Lung (tissue), 17 donors: ENCODE measurements at places on chromosomes 4 and X. TPM values are rescaled to one million over a fixed set of nuclear protein-coding genes. Genes with fewer than 3 reads are reported as not detected.

DNA sequence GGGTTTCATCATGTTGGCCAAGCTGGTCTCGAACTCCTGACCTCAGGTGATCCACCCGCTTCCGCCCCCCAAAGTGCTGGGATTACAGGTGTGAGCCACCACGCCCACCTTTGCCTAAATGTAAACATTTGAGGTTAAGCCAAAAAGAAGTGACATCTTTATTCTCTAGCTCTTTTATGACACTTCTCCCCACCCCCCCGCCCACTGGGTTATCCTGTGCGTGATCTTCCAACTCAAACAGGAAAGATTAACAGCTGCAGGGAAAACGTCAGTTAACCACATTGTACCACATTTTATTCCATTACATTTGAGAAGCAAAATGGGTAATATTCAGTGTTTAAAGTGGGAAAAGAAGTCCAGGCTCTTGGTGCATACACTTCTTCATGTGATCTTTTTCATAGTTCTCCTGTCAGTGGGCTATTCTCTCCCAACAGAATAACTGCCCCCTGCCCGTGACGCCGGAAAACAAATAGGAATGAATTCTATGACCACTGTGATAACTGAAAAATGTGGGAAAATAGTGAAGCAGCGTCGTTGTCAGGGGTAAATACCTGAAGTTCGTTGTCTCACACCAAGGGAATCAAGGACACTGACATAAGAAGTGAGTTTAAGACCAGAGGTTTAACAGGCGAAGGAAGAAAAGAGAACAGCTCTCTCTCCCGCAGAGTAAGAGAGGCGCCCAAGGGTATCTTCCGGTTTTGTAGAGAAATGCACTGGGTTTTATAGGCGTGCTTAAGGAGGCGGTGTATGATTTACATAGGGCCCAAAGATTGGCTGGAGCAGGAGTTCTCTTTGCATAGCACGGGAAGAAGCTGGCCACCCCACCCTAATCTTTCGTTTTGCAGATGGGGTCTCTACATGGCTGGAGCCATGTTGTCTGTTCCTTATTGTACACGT, 9.7 kb upstream of the SRD5A3 start:
- no peaks in the 10 kb centered on the region for H3K27me3 ChIP-seq
- H3K27ac ChIP-seq, result no peak overlapping the region
- H3K36me3 ChIP-seq, result no peaks in the 10 kb centered on the region
- H3K4me3 ChIP-seq, result no peak overlapping the region
- DNase-seq, result no peak

DNA sequence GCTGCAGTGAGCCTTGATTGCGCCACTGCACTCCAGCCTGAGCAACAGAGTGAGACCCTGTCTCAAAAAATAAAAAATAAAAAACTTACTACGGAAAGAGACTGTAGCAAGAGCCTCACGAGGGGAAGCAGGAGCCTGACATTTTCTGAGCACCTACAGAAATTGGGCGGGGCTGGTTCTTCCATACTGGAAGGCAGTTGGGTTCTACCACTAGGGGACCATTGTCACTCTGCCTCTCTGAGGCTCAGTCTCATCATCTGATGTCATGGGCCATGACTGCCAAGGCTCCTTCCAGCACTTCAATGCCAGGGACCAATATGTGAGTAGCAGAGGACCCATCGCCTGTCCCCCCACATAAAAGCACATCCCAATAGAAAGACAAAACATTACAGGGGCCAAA, 8.2 kb downstream of the SH3KBP1 start:
- H3K4me3 ChIP-seq, result no peak overlapping the region
- no peaks in the 10 kb centered on the region for H3K27me3 ChIP-seq

The DCAF8L2 gene
- not detected for polyA plus RNA-seq

DNA sequence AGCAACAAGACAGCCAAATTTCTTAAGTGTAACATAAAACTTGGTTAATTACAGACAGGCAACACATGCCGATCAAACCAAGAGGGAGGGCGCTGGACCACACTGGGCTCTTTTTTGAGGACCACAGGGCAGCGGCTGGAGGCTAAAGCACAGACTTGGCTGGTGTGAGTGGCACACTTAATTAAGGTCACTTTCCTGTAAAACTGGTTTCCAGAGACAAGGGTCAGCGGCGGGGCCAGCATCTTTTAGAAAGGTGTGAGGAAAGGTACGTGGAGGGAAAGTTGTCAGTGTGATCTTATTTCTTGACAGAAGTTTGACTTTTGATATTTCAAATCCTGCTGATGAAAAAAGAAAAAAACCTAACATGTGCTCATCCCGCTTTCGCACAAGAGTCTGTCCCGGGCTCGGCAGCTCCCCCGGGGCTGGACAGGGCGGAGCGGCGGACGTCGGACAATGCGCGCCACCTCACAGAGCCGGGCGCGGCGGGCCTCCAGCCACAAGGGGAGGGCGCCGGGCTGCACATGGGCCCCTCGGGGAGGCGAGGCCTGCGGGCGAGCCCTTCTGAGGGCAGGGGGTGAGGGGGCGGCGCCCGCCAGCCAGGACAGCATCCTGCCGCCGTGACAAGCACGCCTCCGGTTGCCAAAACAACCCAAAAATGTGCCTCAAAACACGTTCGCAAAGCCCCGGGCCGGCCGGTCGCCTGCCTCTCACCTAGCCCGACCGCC, 660 bp upstream of the HSPA4L start:
- no peaks in the 10 kb centered on the region for H3K27me3 ChIP-seq
- no peaks in the 10 kb centered on the region for H3K36me3 ChIP-seq
- no peaks in the 10 kb centered on the region for H3K4me1 ChIP-seq
- peak overlapping the region; percentile 57 for H3K4me3 ChIP-seq

DNA sequence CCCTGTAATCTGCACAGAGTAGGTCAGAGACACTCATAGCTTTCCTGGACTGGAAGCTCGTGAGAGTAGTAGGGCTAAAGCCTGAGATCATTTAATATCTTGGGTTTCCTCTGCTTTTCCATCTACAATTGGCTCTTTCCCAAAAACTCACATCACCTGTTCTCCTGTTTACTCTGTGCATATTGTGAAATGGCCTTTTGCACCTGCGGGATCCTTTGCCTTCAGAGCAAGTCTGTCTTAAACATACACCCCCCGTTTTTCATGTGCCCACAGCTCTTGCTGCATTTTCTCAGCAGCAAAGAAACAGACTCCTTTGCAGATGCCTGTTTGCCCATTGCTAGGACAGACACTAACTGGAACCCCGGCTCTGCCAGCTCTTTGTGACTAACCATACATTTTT, 608.3 kb upstream of the PCDH10 start:
- no peaks in the 10 kb centered on the region for H3K27me3 ChIP-seq
- DNase-seq, result peak; percentile 9
- H3K36me3 ChIP-seq, result no peaks in the 10 kb centered on the region
- H3K4me3 ChIP-seq, result no peak overlapping the region
- no peaks in the 10 kb centered on the region for H3K4me1 ChIP-seq
- no peak overlapping the region for H3K27ac ChIP-seq

DNA sequence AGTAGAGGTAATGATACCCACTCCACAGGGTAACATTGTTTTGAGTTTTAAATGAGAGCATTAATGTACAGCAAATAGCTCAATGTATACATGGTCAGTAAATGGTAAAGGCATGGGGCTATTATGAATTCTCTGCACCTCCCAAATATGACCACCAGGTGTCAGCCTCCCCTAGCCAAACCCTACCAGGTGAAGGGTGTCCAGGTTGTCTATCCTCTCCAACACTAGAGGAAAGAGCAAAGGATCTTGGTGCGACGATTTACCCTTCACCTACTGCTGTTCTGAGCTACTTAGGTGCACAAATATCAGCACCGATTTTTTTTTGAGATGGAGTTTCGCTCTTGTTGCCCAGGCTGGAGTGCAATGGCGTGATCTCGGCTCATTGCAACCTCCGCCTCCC, 26.5 kb upstream of the XIAP start:
- H3K4me3 ChIP-seq, result no peak overlapping the region
- H3K27ac ChIP-seq, result no peak overlapping the region
- peak; percentile 57 for DNase-seq
- no peaks in the 10 kb centered on the region for H3K36me3 ChIP-seq
- H3K4me1 ChIP-seq, result no peaks in the 10 kb centered on the region

- H3K4me3 ChIP-seq, result no peak overlapping the region
- H3K4me1 ChIP-seq, result peaks cover 36% of the 10 kb centered on the region
- peak overlapping the region; percentile 54 for H3K27ac ChIP-seq
These were observed 56.0 kb downstream of the TMEM131L start for GRCh38 chr4:153521999-153522801.

DNA sequence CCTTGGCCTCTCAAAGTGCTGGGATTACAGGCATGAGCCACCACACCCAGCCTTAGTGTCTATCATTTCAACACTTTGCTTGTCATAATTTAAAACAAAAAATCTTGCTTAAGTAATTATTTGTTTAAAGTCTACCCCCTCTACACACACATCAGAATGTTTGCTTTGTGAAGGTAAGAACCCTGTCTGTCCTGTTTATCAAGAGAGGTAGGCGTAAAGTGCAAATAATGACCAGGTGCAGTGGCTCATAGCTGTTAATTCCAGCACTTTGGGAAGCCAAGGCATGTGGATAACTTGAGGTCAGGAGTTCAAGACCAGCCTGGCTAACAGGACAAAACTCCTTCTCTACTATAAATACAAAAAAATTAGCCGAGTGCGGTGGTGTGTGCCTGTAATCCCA, 326.7 kb upstream of the CLNK start:
- no peak overlapping the region for H3K27ac ChIP-seq
- H3K4me1 ChIP-seq, result no peaks in the 10 kb centered on the region
- H3K36me3 ChIP-seq, result no peaks in the 10 kb centered on the region
- H3K27me3 ChIP-seq, result no peaks in the 10 kb centered on the region
- H3K4me3 ChIP-seq, result no peak overlapping the region

- H3K4me3 ChIP-seq, result no peak overlapping the region
- H3K27ac ChIP-seq, result no peak overlapping the region
- no peaks in the 10 kb centered on the region for H3K4me1 ChIP-seq
- no peak for DNase-seq
- H3K36me3 ChIP-seq, result peaks cover 4% of the 10 kb centered on the region
- H3K27me3 ChIP-seq, result no peaks in the 10 kb centered on the region
These were observed 33.7 kb downstream of the DHX15 start for GRCh38 chr4:24550441-24551175.

- H3K27me3 ChIP-seq, result peaks cover 5% of the 10 kb centered on the region
- H3K36me3 ChIP-seq, result no peaks in the 10 kb centered on the region
- no peak for DNase-seq
- H3K4me3 ChIP-seq, result no peak overlapping the region
- H3K27ac ChIP-seq, result no peak overlapping the region
- H3K4me1 ChIP-seq, result no peaks in the 10 kb centered on the region
These were observed 124.9 kb upstream of the ZCCHC13 start for GRCh38 chrX:74179071-74179470.

GRCh38 chr4:135718019-135718418, 1516.4 kb upstream of the PABPC4L start:
- no peaks in the 10 kb centered on the region for H3K36me3 ChIP-seq
- H3K4me1 ChIP-seq, result no peaks in the 10 kb centered on the region
- H3K4me3 ChIP-seq, result no peak overlapping the region
- no peak for DNase-seq
- H3K27ac ChIP-seq, result no peak overlapping the region

DNA sequence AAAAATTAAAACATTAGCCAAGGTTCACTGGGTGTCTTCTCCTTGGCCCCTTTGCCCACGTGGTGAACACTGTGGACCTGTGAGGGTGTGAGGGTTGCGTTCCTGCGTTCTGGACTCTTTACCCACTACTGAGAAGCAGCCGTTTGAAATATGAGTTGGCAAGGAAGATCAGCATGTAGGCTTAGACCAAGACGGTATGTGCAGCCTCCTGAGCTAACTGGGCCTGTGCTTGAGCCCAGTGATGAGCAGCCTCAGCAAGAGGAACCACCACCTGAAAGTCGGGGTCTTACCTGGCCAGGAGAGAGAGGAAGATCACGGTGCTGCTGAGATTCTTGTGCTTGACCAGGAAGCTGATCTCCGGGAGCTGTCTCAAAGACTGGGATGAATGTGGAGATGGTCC, 19.5 kb downstream of the RGS12 start:
- DNase-seq, result peak; percentile 2
- no peaks in the 10 kb centered on the region for H3K27me3 ChIP-seq
- no peak overlapping the region for H3K27ac ChIP-seq
- H3K4me3 ChIP-seq, result no peak overlapping the region
- peaks cover 4% of the 10 kb centered on the region for H3K36me3 ChIP-seq
- H3K4me1 ChIP-seq, result peaks cover 9% of the 10 kb centered on the region

The TXK gene
- polyA plus RNA-seq, result 0.91 TPM

The KIAA0232 gene
- 10.4 TPM for polyA plus RNA-seq

GRCh38 chr4:163613383-163613782, 118.9 kb downstream of the TMA16 start:
- H3K4me3 ChIP-seq, result no peak overlapping the region
- no peaks in the 10 kb centered on the region for H3K36me3 ChIP-seq
- no peaks in the 10 kb centered on the region for H3K27me3 ChIP-seq
- H3K27ac ChIP-seq, result peak overlapping the region; percentile 47
- no peaks in the 10 kb centered on the region for H3K4me1 ChIP-seq

The GIMD1 gene
- not detected for polyA plus RNA-seq

- no peaks in the 10 kb centered on the region for H3K4me1 ChIP-seq
- no peaks in the 10 kb centered on the region for H3K36me3 ChIP-seq
- peak; percentile 22 for DNase-seq
- H3K27ac ChIP-seq, result no peak overlapping the region
These were observed 1600.8 kb downstream of the ARAP2 start for GRCh38 chr4:34643476-34643875.

GRCh38 chrX:46328133-46328532, 217.1 kb downstream of the ZNF674 start:
- H3K36me3 ChIP-seq, result no peaks in the 10 kb centered on the region
- H3K4me3 ChIP-seq, result no peak overlapping the region
- H3K4me1 ChIP-seq, result no peaks in the 10 kb centered on the region
- no peak overlapping the region for H3K27ac ChIP-seq
- DNase-seq, result no peak

GRCh38 chr4:104756837-104757236, 262.1 kb upstream of the CXXC4 start:
- H3K36me3 ChIP-seq, result no peaks in the 10 kb centered on the region
- no peak overlapping the region for H3K4me3 ChIP-seq
- H3K27me3 ChIP-seq, result no peaks in the 10 kb centered on the region
- H3K27ac ChIP-seq, result no peak overlapping the region

The VCX3B gene
- polyA plus RNA-seq, result not detected

- H3K27ac ChIP-seq, result no peak overlapping the region
- H3K4me3 ChIP-seq, result no peak overlapping the region
These were observed 718.5 kb downstream of the SMARCA1 start for GRCh38 chrX:128804828-128805227.

- DNase-seq, result peak; percentile 19
- no peak overlapping the region for H3K27ac ChIP-seq
- H3K4me1 ChIP-seq, result no peaks in the 10 kb centered on the region
- peak overlapping the region; percentile 12 for H3K4me3 ChIP-seq
- H3K36me3 ChIP-seq, result peaks cover 20% of the 10 kb centered on the region
These were observed 17.1 kb downstream of the GAK start for GRCh38 chr4:915041-915474.

- no peak overlapping the region for H3K27ac ChIP-seq
- peaks cover 3% of the 10 kb centered on the region for H3K27me3 ChIP-seq
- DNase-seq, result peak; percentile 1
These were observed 106.8 kb downstream of the FSTL5 start for GRCh38 chr4:162056990-162057389.

GRCh38 chr4:119785963-119786362, 157.4 kb upstream of the PDE5A start:
- H3K27ac ChIP-seq, result no peak overlapping the region
- no peaks in the 10 kb centered on the region for H3K36me3 ChIP-seq
- H3K4me1 ChIP-seq, result no peaks in the 10 kb centered on the region
- H3K27me3 ChIP-seq, result no peaks in the 10 kb centered on the region
